Effector memory CD4-positive, alpha-beta T cell (primary cell): ENCODE measurements at places on chromosomes 7 and 10.

- DNase-seq: no peak
Observed at GRCh38 chr7:33072471-33072870, 9.9 kb upstream of the NT5C3A start.

DNA sequence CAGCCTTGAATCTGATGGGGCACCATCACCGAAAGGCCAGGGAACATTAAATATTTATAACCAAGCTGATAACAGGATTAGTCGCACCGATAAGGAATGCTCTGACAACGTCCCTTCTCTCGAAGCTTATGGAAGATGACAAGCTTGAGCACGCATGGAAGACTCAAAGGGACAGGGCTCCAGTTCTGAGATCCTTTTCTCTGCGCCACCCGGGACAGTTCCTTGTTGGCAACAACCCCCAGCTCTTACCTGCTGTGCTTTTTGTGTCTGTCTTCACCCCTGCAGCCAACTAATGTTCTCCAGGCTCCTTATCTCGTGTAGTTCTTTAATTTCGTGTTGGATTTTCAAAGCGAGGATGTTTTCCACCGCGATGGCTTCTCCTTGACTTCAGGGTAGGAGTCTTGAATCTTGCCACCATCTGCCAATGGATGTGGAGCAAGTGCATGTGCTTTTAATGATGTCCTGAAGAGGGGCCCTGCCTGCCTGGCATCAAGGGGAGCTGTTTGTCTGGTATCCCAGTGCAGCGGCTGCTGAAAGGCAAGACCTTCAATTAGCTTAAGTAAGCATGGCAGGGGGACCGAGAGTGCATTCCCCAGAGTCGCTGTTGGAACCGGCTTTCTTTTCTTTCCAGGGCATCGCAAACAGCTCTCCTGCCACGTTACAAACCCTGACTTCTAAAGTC is 354 bp upstream of the FERD3L start:
- no peak for DNase-seq

- no peak for DNase-seq
Observed at GRCh38 chr7:133601617-133602016, 348.7 kb downstream of the EXOC4 start.

DNA sequence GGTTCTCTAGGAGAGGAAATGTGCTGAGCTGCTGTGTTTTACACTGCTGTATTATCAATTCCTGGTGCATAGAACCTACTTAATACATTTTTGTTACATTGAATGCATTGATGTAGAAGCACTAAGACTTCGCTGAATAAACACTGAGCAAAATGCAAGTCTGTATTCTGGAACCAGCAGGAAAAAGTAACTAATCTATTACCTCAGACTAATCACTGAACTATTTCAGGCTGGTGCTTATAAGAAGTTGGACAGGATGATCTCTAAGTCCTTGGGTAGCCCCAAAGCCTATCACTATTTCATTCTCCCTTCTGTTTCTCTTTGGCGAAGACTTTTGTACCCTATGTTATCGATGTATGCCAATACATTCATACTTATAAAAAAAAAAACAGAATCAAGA is 87.2 kb upstream of the LRRTM3 start:
- DNase-seq: no peak

DNA sequence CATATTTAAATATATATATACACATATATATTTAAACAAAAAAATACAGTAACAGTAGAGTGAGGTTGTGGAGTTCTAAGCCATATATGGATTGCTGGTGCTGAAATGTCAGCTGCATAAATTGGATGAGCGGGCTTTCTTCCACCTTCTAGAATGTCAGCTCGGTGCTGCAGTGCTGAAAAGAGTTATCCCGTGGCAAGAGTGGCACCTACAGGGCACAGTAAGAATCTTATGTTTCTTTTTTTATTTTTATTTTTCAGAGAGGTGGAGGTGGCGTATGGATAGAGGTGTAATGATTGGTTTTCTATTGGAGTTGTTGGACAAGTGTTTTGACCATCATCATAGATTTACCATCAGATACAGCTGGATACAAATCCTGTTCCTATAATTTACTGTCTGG is 86.2 kb upstream of the DYNC1I1 start:
- no peak for DNase-seq

DNA sequence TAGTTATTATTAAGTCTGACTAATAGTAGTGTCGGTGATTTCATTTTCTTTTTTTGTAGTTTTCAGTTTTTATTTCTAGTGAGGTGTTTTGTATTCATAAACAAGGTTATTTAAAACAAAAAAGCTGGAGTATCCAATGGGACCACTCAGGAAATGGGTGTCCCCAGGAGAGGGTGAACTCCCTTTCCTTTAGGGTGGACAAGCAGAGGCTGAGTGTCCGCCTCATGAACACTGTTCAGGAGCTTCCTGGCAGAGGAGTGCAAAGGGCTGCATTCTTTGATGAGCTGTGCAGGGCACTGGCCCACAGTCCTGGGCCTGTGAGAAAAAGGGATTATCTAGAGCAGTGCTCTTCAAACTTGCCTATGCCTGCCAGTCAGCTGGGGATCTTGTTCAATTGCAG is 56.0 kb downstream of the ADAMTS14 start:
- no peak for DNase-seq

GRCh38 chr7:47807756-47808155 is 140.5 kb downstream of the PKD1L1 start:
- DNase-seq: no peak

- peak; percentile 7 for DNase-seq
Observed at GRCh38 chr7:28296571-28297483, 115.5 kb upstream of the CREB5 start.

DNA sequence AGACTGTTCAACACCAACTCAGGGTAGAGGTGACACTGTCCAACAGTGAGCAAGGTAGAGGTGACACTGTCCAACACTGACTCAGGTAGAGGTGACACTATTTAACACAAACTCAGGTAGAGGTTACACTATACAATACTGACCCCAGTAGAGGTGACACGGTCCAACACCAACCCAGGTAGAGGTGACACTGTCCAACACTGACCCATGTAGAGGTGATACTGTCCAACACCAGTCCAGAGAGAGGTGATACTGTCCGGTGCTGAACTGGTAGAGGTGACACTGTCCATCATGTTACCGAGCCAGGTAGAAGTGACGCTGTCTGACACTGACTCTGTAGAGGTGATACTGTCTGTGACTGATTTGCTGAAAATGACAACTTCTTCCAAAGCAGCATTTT is 102.4 kb downstream of the GATA3 start:
- DNase-seq: no peak

DNA sequence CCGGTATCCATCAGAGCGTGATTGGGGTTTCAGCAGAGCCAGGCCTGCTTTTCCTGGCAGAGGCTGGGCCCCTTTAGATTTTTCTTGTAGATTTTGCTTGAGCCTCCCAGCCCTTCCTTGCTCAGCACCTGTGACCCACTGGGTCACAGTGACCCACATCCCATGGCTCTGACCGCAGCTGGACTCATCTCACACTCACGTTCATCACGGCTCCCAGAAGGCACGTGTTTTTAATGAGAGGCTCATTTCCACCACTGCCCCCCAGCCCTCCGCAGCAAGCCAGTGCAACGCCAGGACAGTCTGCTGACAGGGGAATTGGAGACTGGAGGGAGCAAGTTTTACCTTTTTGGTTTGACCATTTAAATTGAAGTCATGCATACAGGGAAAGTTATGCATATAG is 155.7 kb downstream of the CUX1 start:
- no peak for DNase-seq

DNA sequence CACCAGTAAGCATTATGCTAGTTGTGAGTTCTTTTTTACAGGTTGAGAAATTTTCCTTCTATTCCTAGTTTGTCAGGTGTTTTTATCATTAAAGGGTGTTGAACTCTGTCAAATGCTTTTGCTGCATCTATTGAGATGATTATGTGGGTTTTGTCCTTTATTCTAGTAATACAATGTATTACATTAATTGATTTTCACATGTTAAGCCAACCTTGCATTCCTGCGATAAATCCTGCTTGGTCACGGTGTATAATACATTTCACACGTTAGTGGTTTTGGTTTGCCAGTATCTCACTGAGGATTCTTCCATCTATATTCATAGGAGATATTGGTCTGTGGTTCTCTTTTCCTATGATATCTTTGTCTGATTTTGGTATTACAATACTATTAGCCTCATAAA is 136.0 kb downstream of the UBE2H start:
- DNase-seq: no peak

DNA sequence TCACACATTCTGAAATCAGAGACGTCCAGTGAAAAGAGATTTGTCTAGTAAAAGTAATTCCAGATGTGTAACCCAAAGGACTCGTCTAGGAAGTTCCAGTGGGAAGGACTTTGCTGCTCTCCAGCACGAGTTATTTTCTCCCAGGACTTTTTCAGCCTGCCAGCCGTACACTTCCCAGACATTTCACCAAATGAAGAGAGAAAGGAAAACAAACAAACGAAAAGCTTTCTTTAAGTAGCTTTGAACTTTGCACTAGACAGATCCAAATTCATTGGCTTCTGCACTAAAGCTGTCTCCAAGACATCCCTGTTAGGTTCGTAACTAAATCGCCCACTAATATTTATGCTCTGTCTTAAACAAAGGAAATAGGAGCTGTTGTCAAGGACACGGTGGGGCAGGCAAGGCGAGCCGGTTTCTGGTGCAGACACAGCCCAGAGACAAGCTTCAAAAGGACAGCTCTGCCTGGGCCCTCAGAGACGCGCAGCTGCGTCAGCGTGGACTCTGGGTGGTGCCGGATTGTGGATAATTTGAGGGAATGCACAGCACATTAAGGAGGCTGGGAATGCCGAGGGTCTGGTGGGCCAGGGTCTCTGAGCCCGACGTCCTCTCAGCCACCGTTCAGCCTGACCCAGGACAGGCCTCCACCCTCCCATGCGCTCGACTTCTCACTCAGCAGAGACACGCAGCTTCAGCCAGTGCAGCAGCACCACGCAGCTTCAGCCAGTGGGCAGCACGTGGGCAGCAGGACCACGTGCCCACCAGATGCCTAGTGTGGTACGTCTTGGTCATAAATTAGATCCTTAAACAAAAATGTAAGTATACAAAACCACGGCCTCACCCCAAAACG is 64.1 kb upstream of the INSIG1 start:
- DNase-seq: no peak

DNA sequence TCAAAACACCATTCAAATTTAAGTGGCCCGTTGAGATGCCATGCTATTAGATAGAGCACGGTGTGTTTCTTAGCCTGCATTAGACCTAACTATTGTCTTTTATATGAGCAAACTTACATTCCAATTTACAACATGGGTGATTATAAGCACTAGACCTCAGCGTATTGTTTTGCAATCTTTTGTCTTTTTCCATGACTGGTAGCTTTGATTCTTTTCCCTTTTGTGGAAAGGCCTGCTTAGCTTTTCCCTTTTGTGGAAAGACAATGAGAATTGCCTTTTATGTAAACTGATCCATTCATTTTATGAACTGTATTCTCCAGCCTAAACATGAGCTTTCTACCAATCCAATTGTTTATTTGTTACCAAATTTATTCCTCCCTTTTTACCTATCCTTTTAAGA is 823.1 kb downstream of the CCSER2 start:
- DNase-seq: no peak

DNA sequence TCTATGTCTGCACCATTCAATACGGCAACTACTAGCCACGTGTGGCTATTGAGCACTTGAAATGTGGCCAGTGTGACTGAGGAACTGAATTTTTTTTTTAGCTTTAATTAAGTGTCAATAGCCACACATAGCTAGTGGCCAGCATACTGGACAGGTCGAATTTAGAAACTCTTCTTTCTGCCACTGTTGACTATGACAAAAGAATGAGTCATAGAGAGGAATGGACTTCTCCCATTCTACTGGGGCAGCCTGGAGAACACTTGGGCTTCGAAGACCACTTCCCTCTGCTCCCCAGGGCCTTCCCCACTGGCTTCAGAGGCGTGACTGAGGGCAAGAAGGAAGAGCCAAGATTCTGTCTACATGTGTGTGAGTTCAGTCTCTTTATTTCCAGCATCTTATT is 137.5 kb downstream of the SNX10 start:
- DNase-seq: no peak

DNA sequence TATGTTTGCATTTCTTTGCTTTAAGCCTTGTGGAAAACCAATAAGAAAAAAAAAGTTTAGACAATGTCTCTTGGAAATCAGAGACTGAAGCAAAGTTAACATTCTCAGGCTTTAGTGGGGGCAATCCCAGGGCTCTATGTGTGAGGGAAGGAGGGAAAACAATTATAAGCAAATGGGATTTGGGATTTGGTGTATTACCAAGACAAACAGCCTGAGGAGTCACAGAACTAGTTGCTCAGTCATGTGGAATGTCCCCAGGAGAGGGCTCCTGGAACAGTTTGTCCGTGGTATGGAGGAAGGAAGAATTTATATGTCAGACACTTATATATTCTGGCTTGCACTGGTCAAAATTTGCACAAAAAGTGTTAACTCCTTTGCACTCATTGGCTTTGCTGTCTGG is 562.9 kb upstream of the TPK1 start:
- no peak for DNase-seq
